ENCODE measurements at places on chromosomes 11 and 22.

- peak; percentile 45 for DNase-seq
Observed at GRCh38 chr22:46737105-46737975, 712 bp downstream of the CERK start.

DNA sequence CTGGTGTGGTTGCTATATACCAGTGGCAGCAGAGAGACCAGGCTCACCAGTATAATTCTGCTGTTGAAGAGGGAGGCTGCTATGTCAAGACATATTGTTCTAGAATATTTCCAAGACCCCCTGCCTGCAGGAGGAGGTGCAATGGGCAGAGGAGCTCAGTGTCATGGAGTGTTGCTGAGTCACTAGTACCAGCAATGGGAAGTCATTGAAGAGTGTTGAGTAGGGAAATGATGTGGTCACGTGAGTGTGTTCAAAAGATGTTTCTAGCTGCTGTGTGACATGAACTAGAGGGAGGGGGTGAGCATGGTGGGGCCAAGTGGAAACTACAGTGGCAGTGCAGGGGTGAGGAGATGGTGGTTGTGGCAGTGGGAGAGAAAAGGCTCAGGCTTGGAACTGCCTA lies 76.3 kb upstream of the BIRC3 start:
- DNase-seq, result no peak

DNA sequence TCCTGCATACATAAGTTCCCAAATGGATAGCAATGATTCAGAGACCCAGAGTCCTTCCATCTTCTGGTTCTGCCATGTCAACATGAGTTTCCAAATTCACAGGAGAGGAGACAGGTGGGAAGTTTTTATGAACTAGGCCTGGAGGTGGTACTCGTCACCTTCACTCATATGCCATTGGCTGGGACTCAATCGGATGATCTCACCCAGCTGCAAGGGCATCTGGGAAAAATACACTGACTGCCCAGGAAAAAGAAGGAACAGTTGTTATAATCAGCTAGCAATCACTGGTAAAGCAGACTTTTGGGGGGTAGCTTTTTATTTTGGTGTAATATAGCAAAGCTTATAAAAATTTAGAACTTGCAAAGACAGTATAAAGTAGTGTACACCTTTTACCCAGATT lies 83.9 kb downstream of the OTOG start:
- DNase-seq, result no peak

DNA sequence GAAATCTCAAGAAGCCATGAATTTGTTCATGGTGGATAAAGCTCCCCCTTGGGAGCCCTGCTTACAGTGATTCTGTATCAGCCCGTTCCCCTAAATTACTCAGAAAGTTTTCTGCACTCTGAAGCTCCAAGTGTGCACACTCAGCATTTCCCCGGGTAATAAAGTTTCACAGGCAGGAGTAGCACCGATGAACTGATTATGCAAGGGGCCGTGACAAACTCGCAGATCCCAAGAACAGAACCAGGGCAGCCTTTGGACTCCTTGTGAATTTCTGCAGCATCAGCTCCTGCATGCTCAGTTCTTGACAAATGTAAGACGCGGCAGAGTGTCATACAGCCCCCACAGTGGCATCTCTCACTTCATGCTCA lies 73.5 kb downstream of the COMMD9 start:
- no peak for DNase-seq

DNA sequence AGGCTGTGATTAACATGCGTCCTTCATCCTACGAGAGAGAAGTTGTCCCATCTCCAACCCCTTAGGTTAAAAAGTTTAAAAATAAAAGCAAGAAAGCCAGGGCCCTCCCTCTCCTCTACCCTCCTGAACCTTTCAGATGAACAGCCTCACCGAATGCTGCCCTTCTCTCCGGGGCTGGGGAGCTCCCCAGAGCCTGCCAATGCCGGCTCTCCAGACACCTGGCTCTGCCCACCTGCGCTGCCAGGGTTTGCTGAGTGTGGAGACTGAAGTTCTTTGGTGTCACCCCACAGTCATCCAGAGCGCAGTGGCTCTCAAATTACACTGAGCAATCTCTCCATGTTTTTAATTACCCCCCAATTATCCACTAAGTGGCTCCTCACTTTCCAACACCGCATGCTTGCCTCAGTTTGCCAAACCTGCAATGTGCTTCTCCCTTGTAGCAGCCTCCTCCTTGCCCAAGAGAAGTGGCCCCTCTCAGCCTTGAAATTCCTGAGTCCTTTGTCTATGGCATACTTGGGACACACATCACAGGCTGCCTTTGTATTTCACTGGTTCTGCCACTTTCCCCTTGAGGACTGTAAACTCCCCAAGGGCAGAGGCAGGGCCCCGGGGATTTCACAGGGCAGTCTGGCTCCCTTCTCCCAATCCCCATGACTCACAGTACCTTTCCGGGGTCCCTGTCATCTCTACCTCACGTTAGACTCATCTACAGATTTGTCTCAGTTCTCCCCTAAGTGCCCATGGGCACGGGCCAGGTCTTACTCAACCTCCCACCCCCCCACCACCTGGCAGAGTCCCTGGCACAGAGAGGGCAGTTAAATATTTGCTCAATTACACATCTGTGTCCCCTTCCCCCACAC lies 2.0 kb downstream of the MYH9 start:
- DNase-seq, result no peak
